Coronary artery (tissue), 2 donors: ENCODE measurements at places on chromosomes 7 and 10.

DNA sequence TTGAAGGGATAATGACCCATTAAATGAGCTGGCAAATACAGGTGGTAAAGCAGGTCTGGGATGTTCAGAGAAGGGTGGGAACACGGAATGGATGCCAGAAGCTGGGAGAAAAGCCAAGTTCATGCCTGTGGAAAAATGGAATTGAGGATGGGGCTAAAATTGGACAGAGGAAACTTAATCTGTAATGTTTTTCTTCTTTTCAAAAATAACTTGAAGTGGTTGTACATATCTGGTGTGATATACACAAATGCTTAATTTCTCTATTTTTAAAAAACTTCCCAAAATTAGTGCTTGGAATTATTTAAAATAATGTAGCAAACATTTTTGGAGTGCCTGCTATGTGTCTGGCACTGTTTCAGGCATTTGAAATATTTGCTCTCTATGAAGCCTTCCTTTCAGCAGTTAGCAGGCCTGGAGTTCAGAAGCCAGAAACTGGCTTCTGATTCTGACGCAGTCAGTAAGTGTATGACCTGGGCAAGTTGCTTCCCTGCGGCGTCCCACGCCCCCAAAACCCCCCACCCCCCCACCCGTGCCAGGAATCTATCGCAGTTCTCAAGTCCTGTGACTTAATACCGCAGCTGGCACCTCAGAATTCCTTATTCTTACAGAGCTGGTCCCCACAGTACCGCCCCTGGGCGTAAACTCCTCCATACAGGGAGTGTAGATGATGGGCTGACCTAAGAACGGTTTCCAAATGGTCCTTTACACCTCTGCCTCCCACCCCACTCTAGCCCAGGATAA is 828 bp upstream of the MALSU1 start:
- peak; percentile 74 for DNase-seq

- no peak for DNase-seq
Observed at GRCh38 chr7:120407010-120407409, 134.0 kb downstream of the KCND2 start.

DNA sequence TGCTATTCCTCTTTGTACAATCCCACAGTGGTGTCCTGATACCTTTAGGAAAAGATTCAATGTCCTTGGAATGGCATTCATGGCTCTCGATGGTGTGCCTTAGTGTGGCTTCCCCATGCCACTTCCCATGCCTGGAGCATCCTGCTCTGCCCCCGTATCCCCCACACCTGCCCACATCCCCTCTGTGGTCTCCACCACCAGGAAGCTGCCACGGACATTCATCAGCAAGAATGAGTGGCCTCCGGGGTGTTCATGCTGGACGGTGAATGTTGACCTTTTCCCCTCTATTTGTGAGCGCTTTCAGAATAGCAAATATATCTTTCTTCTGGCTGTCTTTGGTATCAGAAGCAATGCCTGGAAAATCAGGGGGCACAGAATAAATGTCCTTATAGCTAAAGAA is 262.0 kb upstream of the NRP1 start:
- no peak for DNase-seq

DNA sequence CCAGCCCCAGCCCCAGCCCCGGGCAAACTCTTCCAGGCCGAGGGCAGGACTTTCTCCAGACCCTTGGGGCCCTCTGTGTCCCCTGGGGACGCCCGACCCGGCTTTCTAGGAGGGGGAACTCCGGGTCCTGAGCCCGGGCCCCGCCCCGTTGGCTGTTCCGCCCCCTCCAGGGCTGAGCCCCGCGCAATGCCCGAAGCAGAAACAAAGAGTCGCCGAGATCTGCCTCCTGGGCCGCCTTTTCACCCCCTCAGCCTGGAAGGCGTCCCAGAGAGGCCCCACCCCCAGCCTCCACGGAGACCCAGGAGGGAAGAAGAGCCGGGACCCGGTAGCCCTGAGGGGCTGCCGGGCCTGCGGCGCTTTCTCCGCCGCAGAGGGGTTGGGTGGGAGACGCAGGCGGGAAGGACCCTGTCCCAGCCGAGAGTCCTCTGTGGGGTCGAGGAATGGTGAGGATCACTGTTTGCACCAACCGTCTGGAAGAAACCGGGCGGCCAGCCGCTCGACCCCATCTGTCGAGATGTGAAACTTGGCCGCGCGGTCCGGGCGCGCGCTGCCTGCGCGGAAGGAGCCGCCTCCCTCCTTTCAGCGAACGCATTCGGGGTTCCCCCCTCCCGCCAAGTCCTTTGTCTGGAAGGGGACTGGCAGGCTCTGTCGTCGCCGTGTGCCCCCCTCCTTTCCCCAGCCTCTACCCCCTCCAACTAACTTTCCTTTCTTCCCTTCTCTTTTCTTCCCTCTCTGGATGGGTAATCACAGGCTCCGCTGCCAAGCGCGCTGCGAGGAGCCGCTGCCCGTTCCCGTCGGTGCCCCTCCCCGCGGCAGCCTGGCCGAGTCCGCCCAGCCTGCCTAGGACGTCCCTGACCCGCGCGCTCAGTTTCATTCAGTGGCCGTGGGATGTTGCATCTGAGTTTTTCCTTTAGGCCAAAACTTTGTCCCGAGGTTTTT is 10.2 kb downstream of the EN2 start:
- DNase-seq, result no peak

GRCh38 chr10:113300617-113301016 is 252.2 kb upstream of the HABP2 start:
- DNase-seq, result no peak

GRCh38 chr10:36344240-36345174 is 702.4 kb upstream of the FZD8 start:
- DNase-seq, result no peak

DNA sequence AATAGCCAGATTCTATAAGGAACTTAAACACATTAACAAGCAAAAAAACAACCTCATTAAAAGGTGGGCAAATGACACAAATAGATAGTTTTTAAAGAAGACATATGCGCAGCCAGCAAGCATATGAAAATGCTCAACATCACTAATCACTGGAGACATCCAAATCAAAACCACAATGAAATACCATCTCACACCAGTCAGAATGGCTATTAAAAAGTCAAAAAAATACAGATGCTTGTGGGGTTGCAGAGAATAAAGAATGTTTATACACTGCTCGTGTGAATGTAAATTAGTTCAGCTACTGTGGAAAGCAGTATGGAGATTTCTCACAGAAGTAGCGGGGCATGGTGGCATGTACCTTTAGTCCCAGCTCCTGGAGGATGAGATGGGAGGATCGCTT is 164.0 kb downstream of the CHRM2 start:
- no peak for DNase-seq
